Inflammatory macrophage treated with lipopolysaccharide for 4 hours (primary cell): ENCODE measurements at places on chromosomes 6 and 20.

GRCh38 chr20:16444057-16444777 lies 129.0 kb downstream of the KIF16B start:
- no peak for DNase-seq

DNA sequence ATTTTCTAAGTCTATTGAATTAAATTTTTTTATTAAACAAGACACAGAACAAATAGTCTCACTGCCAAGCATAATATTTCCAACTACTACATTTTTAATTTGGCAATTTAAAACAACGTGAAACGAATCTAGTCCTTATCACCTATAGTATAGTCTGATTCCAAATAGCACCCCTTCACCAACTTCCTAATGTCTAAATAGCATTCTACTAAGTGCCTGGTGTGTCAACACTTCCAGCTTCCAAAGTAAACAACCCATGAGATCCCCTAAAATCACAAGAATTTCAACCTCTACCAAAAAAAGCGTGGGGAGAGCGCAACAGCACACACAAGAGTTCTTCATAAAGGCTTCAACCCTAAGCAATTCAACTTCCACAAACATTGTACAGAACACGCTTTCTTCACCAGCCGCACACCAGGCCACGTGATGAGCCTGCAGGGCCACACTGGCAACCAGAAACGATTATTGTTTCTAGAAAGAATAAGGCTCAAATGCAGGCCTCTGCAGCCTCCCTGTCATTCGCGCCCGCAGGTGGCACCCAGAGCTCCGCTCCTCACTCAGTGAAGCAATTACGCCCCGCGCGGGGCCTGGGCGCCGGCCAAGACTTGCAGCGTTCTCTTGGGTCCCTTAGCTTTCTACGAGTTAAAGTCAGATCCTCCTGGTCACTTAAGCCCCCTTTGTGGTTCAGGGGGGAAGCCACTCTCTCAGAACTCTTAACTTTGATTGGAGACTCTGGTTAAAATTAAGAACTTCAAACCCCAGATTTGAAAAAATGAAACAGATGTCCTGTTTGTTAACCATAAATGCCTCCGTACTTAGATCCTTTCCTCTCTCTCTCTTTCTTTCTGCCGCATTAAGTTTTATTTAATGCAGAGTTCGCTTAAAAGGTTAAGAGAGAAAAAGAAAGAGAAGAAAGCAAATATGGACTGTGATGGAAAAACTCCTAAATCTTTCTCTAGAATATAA lies 18.3 kb downstream of the SIM1 start:
- DNase-seq: no peak

DNA sequence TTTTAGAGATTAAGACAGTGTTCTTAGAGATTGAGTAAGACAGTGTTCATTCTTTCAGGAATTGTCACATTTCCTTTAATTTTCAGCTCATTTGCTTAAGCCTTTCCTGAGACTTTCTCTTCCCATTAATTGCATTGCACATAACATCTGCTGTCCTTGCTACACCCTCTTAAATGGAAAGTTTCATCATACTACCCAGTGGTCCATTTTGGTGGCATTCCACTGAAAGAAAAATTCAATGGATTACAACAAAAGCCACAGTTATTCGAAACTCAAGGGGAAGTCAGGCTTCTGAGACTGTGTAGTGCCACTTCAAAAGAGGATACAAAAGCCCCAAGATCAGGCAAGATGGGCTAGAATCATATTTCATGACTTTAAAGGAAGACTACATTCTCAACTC lies 64.0 kb downstream of the RSPO3 start:
- peak; percentile 32 for DNase-seq

DNA sequence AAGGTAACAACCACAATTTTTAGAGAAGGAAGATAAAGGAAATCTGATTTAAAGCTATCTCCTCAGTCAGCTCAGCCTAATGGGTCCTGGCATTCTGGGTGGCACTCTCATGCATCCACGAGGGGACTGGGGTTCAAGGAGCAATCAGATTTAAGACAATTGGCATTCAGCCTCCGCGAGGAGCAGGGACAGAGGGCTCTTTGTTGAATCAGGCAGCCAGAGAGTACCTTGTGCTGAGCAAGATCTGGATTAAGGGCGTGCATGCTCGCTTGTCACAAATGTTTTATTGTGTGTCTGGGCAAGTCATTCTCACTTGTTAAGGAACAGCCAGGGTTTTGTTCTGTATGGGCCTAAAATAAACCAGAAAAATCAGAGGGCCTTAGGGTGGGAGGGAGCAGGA lies 475.3 kb upstream of the NRSN1 start:
- no peak for DNase-seq

DNA sequence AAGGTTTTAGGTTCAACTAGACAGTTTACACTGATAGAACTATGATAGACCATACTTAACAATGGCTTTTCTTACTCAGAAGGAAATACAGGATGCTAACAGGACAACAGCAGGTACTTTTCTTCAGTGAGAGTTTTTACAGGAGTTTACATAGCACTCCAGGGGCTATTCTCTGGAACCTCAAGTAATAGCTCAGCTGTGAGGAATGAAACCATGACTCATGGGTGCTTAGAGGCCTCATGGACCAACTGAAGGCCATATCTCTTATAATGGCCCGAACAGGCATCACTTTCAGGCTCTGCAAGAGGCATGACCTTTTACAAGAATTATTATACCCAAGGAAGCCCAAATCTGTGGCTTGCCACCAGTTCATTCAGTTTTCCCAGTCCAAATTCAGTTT lies 31.8 kb downstream of the TREML1 start:
- no peak for DNase-seq

- DNase-seq: peak; percentile 43
Observed at GRCh38 chr6:43886717-43887339, 116.8 kb downstream of the VEGFA start.
